ENCODE measurements at places on chromosomes 12 and 14.

- no peak for DNase-seq
Observed at GRCh38 chr14:65282896-65283253, 129.7 kb upstream of the FUT8 start.

GRCh38 chr14:62759796-62760195 is 285.5 kb downstream of the KCNH5 start:
- DNase-seq, result no peak

GRCh38 chr12:58420503-58420902 is 479.1 kb downstream of the ATP23 start:
- no peak for DNase-seq

DNA sequence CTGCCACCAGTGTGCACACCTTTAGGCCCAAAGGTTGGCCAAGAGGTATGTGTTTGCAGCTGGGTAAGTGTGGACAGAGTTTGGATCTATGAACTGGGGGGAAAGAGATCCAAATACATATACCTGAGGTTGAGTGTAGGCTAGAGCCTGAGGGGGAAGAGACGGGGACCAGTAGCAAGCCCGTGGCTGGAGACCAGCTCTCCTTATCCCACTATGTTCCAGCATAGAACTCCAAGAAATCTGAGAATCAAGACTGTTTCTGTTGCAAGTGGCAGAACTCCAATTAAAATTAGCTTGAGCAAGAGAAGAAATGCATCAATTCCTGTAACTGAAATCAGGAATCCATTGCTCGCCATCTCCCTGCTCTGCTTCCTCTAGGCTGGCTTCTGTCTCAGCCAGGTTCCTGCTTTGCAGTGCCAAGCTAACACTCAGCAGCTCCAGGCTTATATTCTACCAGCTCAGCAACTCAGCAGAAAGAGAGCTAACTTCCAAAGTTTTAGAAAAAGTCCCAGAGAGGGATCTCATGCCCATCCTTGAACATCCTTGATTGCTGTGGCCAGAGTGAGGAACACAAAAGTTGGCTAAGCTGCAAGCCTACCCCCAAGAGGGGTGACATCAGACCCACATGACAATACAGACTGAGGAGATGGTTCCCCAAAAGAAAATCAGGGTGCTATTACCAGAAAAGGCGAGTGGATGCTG is 1.5 kb upstream of the PCK2 start:
- DNase-seq, result no peak

- DNase-seq, result no peak
Observed at GRCh38 chr12:25100194-25101091, 94.5 kb downstream of the DNAI7 start.

- DNase-seq, result no peak
Observed at GRCh38 chr12:25797386-25797785, 161.1 kb upstream of the RASSF8 start.

DNA sequence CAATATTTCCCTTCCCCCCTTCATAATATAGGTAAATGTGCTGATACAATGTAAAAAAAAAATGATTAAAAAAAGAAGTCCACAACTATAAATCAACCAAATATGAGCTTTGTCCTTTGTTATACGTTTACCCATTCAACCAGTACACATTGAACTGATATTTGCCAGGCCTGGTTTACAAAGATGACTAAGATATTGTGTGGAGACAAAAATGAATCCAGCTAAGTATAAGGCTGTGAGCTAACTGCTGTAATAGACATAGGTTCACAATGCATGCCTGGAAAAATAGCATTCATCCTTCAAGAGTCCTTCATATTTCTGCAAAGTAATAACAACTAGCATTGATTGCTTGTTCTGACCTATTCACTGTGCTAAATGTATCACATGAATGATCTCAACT is 6.9 kb downstream of the C12orf56 start:
- DNase-seq, result no peak

GRCh38 chr12:118237052-118237665 is 101.2 kb downstream of the PEBP1 start:
- no peak for DNase-seq

DNA sequence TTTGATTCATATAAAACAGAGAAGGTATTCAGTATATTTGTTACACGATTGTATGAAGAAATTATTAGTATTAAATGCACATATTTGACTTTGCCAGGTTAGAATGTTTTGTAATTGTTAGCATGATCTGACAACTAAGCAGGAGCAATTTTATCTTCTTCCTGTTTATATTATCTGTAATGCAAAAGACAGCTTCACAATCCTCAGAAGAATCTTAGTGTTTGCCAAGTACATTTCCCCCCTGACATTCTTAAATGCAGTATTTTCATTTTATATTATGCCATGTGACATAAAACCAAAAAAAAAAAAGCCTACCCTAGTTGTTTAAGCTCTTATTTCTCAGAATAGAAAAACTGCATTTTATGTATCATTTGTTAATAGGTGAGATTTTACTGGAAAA is 469.4 kb downstream of the FOXG1 start:
- no peak for DNase-seq

GRCh38 chr14:91238661-91239060 is 5.8 kb downstream of the GPR68 start:
- DNase-seq, result no peak

GRCh38 chr12:47993491-47993890 is 10.8 kb downstream of the COL2A1 start:
- no peak for DNase-seq

DNA sequence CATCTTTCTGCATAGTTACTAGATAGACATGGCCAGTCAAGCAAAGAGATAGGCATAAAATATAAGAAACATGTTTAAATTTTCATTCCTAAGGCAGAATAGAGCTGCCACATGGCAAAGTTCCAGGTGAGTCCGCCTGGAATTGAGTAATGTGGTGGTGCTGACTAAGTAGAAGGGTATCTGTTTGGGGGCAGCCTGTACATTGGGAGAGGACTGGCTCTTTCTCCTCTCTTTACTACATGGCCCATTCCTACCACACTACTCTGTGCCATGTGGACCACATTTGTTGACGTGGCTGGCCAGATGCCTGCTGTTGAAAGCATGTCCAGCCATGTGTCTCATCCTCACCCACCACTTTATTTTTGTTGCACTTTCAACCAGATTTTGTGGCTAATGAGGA is 354.0 kb downstream of the ETNK1 start:
- DNase-seq, result no peak

DNA sequence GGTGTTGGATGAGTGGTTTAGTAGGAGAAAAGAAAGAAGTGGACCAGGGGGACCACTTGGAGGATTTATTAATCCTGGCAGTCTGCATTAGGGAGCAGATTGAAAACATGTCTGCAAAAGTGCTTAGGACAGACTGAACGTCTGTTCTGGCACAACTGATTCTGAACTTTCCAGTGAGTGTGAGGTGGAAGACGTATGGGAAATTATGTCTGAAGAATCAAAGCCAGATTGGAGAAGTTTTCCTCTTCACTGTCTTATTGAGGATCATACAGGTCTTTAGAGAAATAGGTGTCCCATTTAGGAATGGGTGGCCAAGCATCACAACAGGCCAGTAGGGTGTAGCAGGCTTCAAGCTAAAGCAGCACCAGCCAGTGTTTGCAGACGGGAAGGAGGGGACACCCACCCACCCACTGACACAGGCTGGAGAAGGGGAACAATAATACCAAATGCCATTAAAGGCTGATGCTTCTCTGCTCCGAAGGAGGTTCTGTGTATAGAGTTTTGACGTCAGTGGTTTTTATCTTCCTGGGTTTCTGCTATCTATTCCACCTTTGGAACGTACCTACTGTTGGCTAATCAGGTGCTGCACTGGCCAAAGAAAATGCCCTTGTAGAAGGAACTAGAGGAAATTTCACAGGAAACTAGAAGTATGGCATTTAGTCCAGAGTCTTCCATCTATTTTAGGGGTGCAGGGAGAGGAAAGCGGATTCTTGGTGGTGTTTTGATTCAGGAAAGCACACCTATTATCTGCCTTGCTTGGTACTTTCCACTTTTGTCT is 1.8 kb downstream of the SRRM4 start:
- no peak for DNase-seq

DNA sequence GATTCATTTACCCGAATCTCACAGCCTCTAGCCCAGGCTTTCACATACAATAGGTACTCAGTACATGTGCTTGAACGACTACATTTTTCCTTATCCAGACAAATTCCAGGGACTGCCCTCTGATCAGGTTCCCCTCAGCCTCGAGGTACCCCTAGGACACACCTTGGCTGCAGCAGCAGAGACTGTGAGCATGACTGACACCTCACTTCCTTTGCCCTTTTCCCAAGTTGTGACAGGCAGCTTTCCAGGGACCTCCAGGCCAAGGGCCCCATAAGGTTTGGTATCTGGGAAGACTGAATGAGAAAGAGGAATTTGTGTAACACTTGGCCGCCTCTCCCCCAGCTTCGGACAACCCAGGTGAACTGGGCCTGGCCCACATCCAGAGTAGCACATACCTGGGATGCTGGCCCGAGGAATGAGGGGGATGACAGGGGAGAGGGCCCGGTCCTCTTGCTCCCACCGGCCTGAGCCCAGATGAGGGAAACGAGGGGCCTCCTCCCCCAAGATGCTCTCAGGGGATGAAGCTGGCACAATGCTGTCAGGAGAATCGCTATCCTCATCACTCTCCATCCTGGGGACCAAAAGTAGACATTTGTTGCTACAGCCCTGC is 10.2 kb upstream of the PRKAG1 start:
- DNase-seq, result no peak

DNA sequence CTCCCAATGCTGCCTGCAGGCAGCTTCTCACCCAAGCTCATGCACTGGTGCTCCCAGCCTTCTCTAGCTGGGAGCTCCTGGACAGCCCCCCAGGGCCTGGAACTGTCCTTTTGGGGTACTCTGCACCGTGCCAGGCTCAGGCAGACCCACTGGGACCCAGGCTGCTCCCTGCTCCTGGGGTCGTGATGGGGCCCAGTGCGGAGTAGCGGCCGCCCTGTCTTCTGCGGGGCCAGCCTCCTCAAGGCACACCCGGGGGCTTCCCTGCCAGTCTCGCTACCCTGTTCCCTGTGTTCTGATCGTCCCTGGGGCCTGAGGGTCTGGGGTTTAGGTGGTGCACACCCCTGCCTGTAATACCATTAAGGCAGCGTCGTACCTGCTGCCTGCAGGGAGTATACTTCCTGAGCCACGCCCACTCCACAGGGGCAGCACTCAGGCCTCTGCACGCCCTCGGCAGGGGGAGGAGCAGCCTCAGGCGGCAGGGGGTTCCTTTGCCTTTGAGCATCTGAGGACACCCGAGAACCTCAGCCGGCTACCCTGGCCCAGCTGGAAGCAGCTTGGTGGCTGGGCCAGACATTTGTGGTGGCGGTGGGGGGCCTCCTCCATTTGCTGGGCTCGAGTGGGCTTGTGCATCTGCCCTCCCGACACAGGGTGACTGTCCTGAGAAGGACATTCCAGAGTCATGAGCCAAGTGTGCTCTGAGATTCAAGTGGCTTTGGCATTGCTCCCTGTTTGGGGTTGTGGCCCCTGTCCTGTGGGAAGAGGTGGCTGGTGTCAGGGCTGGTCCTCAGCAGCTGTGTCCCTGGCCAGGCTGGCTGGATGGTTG is 9.2 kb upstream of the CRIP2 start:
- no peak for DNase-seq

DNA sequence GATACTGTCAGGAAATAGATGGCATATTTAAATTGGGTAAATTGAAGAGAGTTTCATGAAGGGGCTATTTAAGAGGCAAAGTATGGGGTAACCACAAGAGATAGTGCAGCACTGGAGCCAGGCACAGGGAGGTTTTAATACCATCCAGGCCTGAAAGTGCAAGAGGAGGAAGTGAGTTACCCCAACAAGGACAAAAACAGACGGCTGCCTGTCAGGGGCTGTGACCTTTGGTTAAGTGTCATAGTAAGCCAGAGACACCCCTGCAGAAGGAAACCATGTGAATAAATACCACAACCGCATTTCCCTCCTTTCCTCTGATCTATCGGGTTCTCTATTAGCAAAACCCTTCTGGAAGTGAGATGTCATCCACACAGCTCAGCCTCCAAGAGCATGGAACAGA is 122.0 kb upstream of the DHRS4 start:
- no peak for DNase-seq

DNA sequence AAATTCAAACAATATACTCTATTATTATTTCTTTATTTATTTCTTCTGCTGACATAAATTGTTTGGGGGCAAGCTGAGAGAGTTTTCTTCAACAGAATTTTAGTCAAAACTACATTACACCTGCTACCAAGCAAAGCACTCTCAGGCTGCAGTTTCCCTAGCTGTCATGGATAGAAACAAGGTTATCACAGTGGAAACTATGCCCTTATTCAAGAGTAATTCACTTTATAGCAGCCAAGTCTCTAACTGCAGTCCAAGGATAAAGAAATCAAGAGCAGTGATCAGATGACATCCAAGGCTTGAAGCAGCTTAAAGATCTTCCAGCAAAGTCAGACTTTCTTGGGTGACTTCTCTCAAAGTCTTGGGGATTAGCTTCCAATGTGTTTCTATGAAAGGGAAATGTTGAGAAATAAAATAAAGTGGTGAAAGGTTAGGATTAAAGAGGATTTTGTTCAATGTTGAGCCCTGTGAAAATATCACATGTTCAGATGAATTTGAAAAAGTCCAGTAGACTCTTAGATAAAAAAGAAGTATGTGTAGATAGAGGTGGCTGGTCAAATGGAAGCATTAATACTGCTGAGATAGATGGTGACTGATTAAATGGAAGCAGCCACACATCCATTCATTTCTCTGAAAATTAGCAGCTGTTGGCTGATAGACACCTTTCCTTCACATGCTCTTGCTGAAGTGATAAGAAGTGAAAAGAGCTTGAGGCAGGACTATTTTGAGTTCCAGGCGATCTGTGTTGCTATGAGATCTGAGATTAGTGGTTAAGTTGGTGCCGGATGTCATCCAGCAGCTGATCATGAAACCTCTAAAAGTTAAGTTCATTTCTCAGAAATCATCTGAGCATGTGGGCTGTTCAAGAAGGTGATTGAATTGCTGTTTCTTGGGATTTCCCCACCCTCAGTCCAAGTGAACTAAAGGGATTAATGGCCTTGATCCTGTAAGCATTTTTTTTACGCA is 257.8 kb upstream of the BTG1 start:
- no peak for DNase-seq

GRCh38 chr12:63294327-63294632 is 143.3 kb upstream of the AVPR1A start:
- DNase-seq, result no peak

- DNase-seq, result no peak
Observed at GRCh38 chr14:101876555-101876938, 87.8 kb upstream of the DYNC1H1 start.

- no peak for DNase-seq
Observed at GRCh38 chr12:102821149-102821548, 95.9 kb downstream of the PAH start.

DNA sequence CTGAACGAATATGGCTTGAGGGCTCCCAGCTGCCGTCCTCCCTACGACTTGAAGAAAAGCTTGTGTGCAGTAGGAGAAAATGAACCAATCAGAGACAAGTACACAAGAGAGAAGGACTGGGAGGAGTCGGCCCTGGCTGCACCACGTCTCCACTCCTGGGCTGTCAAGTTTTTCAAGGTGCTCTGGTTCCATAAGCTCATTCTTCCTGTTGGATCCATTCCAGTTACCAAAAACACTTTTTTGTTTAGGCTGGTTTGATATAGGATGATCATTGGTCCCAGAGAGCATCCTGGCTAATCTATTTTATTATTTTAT is 2.8 kb upstream of the A2ML1 start:
- DNase-seq, result no peak

DNA sequence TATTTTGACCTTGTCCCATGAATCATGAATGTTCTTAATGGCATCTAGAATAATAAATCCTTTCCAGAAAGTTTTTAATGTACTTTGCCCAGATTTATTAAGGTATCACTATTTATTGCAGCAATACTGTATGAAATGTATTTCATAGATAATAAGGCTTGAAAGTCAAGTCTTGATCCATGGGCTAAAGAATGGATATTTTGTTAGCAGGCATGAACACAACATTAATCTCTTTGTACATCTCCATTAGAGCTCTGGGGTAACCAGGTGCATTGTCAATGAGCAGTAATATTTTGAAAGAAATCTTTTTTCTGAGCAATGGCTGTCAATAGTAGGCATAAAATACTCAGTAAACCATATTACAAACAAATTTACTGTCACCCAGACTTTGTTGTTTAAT is 141.6 kb upstream of the RPL10L start:
- no peak for DNase-seq

Measured in NCI-H2081 treated with DMSO at 0.1 percent for 48 hours (cell line).